Activated CD8-positive, alpha-beta memory T cell treated with anti-CD3 and anti-CD28 coated beads for 24 hours (primary cell): ENCODE measurements at places on chromosomes 2 and 18.

DNA sequence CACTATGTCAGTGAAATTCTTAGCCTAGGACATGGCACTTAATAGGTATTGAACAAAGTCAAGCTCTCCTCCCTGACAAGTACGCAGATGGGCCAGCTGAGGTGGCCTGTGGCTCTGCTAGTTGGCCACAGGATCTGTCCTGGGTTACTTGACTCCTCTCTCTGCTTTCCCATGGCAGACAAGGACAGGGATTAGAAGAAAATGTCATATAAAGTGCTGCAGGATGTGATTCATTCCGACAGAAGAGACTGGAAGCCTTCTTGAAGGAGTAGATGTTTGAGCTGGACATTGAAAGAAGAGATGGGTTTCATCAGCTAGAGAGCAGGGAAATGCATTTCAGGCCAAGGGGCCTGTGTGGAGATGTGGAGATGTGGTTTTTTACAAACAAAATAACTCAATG lies 46.7 kb downstream of the SMAD7 start:
- DNase-seq, result no peak

DNA sequence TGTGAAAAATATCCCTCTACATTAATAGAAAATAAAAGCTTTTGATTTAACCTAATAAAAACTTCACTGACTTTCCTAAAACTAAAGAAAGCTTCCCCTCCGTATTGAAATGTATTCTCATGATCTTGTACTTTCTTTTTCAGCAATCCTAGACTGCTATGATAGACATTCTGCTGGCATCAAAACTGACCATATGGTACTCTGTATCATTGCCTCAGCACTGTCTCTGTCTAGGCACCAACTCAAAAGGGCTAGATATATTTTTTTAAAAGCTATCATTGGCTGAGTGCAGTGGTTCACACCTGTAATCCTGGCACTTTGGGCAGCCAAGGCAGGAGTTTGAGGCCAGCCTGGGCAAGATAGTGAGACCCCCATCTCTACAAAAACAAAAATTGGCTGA lies 32.9 kb downstream of the CDKL4 start:
- DNase-seq, result no peak

GRCh38 chr2:234488913-234489451 lies 7.9 kb downstream of the ARL4C start:
- DNase-seq, result peak; percentile 85

DNA sequence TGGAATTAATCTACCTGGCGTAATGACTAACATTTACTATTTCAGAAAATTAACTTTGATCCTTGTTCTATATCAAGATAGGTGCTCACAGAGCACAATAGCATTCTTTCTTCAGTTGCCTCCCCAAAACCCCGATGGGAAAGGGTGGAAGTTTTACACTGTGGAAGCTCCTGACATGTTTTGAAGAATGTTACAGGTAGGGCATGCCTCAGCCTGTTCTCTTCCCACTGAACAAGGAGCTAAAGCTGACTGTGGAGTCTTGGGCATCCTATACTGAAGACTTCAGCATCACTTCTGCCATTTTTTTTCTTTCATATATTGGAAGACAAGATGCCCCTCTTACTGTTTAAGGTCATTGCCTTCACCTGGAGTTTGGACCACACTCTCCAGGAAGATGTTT lies 211.2 kb downstream of the SPP2 start:
- no peak for DNase-seq

DNA sequence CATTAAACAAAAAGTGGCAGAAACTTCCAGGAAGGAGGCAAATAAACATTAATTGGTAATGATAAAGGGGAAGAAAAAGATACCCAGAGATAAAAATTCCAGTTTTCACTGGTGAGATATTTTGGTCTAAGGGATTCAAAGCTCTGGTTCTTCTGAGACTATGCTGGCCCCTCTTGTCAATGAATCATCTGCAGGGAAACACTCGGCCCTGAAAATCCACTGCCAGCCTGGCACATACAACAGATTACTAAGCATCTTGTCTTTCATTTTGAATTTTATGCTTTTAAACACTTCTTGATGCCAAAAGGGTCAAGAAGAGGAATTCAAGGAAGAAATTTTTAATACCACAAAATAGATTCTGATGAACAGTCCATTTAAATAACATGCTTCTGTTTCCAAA lies 1603.8 kb upstream of the ZEB2 start:
- no peak for DNase-seq

DNA sequence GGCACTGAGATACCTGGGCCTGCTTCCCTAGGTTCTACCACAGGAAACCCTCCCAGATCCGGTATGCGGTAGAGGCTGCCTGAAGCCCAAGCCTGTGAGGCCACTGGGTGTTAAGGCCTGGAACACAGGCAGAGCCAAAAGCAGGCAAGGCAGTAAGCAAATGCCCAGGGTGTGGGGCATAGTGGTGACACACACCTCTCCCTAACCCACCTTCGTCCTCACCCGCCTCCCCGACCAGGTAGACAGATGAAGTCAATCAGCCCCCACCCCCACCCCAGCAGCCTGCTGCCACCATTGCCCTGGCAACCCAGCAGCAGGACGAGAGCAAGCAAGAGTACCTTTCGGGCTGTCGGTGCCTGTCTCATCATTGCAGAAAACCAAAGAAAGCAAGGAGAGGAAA lies 6.1 kb downstream of the DCTN1 start:
- no peak for DNase-seq

DNA sequence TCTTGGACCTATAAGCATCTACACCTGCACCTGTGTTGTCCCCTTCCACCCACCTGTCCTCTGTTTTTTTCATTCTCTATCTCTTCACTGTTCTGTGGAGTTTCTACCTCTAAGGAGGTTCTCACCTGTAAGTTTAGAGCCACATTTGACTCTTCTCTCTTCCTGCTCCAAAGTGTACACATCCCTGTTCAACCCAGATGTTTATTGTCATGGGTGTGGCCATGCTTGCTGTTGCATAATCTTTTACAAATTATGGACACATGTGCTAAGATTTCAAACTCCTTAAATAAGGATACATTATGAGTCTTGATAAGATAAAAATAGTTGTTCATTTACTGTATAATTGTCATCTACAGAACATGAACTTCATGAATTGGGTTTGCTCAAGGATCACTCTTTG lies 27.6 kb downstream of the QPCT start:
- no peak for DNase-seq

GRCh38 chr2:69082430-69082997 lies 69.5 kb downstream of the ANTXR1 start:
- no peak for DNase-seq

DNA sequence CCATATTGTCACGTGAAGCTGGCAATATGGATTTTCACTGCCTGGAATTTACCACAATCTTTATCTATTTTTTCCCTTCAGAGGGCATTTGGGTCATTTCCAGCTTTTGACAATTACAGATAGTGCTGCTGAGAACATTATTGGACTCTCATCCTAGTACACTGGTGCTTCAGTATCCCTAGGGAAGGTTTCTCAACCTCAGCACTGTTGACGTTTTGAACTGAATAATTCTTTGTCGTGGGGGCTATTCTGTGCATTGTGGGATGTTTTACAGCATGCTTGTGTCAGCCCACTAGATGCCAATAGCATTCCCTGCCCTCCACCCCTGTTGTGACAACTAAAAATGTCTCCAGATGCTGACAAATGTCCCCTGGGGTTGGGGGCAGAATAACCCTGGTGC lies 185.7 kb downstream of the TPGS2 start:
- no peak for DNase-seq

- DNase-seq, result no peak
Observed at GRCh38 chr2:235514627-235515363, 21.0 kb downstream of the AGAP1 start.
